ENCODE measurements at places on chromosomes 5 and 9. TPM values are rescaled to one million over a fixed set of nuclear protein-coding genes. Genes with fewer than 3 reads are reported as not detected.
A peak's percentile ranks its signal among the peaks of the same experiment; 100 is the strongest.

GRCh38 chr5:159929176-159929575, 12.9 kb downstream of the ADRA1B start:
- H3K36me3 ChIP-seq: no peaks in the 10 kb centered on the region
- no peak overlapping the region for H3K27ac ChIP-seq
- no peak overlapping the region for H3K4me3 ChIP-seq
- no peak for DNase-seq
- H3K27me3 ChIP-seq: no peaks in the 10 kb centered on the region
- peaks cover 8% of the 10 kb centered on the region for H3K4me1 ChIP-seq

GRCh38 chr9:38160613-38161215, 91.7 kb upstream of the SHB start:
- no peaks in the 10 kb centered on the region for H3K36me3 ChIP-seq
- peak; percentile 60 for DNase-seq
- no peak overlapping the region for H3K4me3 ChIP-seq
- no peaks in the 10 kb centered on the region for H3K4me1 ChIP-seq
- H3K27ac ChIP-seq: no peak overlapping the region
- no peaks in the 10 kb centered on the region for H3K27me3 ChIP-seq

DNA sequence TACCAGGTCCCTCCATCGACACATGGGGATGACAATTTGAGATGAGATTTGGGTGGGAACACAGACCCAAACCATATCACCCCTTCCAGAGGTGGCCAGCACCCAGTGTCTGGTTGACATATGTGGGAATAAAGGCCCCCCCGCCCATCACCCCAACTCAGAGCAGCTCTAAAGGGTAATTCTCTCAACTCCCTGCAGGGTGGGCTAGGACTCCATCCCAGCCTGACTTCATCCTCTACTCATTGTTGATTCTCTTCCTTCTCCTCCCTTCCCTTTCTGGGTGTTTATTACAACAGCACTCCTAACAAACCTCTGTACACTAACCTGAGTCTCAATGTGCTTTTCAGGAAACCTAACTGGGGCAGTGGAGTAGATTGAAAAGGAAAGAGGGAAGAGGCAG, 339.9 kb downstream of the ACTL7B start:
- no peaks in the 10 kb centered on the region for H3K4me1 ChIP-seq
- H3K27me3 ChIP-seq: no peaks in the 10 kb centered on the region
- DNase-seq: no peak
- no peak overlapping the region for H3K27ac ChIP-seq
- no peak overlapping the region for H3K4me3 ChIP-seq

PCDHGC5 gene
- 3.8 TPM for total RNA-seq

- peaks cover 3% of the 10 kb centered on the region for H3K4me1 ChIP-seq
- no peak overlapping the region for H3K27ac ChIP-seq
- no peaks in the 10 kb centered on the region for H3K27me3 ChIP-seq
- H3K36me3 ChIP-seq: no peaks in the 10 kb centered on the region
Observed at GRCh38 chr5:73652391-73652790, 26.4 kb downstream of the ARHGEF28 start.

DNA sequence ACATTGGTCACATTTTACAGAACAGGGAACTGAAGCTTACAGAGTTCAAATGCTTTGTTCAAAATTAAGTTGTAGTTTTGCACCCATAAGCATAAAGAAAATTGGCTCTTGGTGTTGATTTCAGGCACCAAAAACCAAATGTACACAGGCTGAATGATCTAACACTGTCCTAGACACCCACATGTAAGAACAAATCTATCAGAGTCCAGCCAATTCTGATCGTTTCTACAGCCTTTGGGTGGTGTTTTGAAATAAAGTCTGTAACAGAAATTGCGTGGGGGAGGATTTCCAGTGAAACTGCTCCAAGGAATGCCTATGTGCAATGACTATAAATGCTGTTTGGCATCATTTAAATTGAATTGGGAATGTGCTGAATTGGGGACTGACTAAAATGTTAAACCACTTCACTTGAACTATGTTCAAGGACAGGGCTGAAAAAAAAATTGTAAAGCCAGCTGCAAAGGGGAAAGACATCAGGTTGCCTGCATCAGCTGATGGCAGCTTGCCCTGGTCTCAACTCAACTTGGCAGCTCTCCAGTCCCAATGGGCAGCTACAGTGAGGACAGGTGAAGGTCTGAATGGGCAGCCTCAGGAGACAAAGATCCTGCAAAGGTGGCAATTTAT, 92.2 kb upstream of the TRPC7 start:
- no peaks in the 10 kb centered on the region for H3K27me3 ChIP-seq
- no peaks in the 10 kb centered on the region for H3K36me3 ChIP-seq
- H3K4me3 ChIP-seq: no peak overlapping the region
- peak; percentile 24 for DNase-seq

GSN gene
- 439 TPM for total RNA-seq

DNA sequence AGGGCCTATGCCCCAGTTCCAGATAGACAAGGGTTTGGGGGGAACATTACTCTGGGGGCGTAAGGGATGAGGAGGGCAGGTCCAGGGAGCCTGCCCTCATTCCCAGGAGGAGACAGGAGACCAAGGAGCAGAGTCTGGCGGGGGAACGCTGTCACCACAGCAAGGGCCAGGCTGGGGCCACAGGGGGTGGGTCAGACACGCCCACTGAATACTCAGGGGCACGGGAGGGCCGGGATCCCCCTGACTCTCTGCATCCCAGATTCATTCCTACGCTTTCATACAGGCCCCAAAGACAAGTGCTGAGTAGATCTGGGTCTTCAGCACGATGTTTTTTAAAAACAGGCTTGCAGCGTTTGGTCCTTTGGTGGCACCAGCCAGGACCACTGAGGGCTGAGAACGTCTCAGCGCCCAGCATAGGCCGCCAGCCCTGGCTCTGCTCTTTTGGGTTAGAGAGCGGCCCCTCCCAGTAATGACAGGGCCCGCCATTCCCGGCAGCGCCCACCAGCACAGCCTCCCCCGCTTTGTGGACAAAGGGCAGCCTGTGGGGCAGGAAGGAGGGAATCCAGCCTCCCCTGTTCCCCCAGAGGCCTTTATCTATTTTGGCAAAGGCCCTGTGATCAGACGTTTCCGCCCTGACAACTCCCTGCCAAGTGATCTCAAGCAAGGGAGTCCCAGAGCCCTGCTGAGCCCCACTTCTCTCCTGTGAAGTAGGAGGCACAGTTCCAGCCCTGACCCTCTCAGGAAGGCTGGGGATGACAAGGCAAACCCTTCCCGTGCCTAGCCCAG, 24.9 kb downstream of the NEK6 start:
- peak overlapping the region; percentile 58 for H3K27ac ChIP-seq
- H3K4me3 ChIP-seq: no peak overlapping the region
- H3K27me3 ChIP-seq: no peaks in the 10 kb centered on the region
- DNase-seq: peak; percentile 75
- H3K4me1 ChIP-seq: peaks cover 24% of the 10 kb centered on the region

PCDHGA6 gene
- 3.4 TPM for total RNA-seq

DNA sequence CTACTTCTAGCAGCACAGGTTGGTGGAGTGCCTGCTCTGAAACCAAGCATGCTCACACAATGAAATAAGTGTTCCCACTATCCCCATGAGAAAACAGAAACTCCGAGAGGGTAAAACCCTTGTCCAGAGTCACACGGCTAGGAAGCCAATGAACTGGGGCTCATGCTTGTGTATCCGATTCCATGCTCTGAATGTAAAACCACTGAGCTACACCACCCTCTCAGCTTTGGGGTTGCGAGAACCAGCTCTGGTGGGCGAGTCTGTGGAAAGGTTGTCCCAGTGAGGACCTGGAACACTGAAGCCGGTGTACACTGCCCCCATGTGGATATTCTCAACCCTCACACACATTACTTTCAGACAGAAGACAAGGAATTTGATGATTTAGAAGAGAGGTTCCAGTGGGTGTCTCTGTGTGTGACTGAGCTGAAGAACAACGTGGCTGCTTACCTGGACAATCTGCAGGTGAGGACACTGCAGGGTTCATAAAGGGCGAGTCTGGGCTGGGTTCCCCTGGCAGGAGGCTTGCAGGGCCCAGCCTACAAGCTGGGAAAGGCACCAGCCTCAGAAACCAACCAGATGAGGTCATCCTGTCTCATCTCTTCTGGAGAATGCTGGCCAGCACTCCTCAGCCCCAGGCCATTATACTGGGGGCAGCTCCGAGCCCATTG, 37.4 kb downstream of the ARHGEF37 start:
- H3K27me3 ChIP-seq: no peaks in the 10 kb centered on the region
- no peak overlapping the region for H3K27ac ChIP-seq
- no peaks in the 10 kb centered on the region for H3K4me1 ChIP-seq
- H3K4me3 ChIP-seq: no peak overlapping the region
- peak; percentile 73 for DNase-seq
- no peaks in the 10 kb centered on the region for H3K36me3 ChIP-seq

GRCh38 chr9:98363644-98364043, 108.2 kb upstream of the TBC1D2 start:
- no peaks in the 10 kb centered on the region for H3K27me3 ChIP-seq
- no peak overlapping the region for H3K27ac ChIP-seq
- H3K4me1 ChIP-seq: no peaks in the 10 kb centered on the region

DNA sequence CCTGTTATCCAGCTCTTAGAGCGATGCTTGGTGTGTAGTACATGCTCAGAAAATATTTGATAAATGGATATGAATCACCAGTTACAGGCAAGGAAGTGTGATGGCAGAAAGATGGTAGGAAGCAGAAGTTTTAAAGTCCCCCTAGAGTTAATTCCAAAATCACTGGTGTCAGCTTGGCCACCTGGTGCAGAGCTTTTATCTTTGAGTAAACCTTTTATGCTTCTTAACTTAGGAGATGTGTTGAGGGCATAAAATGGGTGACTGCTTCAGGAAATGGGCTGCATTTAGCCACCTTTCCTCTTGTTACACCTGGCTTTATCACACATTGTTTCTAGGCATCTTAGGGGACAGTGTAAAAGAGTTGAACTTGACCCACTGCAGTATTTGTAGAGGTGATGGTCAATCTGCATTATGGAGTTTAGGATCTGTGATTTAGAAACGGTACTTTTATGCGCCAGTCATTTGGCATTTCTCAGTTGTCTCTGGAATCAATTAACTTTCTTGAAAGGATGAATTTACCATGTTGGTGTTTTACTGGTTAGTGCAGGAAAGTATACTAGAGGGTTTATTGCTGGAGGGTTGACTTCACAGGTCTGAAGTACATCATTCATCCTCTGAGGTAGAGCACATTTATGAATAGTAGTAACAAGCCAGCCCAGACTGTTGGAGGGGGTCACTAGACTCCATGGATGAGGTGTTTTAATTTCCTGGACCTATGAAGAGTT, 7.5 kb upstream of the FAM120AOS start:
- no peak for DNase-seq
- H3K4me1 ChIP-seq: peaks cover 25% of the 10 kb centered on the region
- peak overlapping the region; percentile 3 for H3K27ac ChIP-seq

DNA sequence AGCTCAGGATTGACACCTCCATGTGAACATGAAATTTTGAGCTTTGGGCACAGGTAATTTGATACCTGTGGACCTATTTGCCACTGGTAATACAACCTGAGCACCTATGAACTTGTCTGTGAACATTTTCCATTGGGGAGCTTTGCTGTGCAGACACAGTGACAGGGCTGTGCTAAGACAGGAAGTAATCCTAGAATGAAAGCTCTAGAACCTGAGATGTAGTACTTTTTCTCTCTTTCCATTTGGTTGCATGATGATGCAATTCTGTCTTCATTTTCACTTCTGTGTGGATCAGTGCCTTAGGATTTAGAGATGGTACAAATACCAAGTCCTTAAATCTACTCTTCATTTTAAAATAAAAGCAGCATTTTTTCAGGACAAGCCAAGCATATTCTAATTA, 216.9 kb downstream of the NR3C1 start:
- H3K27me3 ChIP-seq: no peaks in the 10 kb centered on the region
- H3K27ac ChIP-seq: no peak overlapping the region
- no peak overlapping the region for H3K4me3 ChIP-seq
- H3K36me3 ChIP-seq: no peaks in the 10 kb centered on the region
- H3K4me1 ChIP-seq: no peaks in the 10 kb centered on the region

DNA sequence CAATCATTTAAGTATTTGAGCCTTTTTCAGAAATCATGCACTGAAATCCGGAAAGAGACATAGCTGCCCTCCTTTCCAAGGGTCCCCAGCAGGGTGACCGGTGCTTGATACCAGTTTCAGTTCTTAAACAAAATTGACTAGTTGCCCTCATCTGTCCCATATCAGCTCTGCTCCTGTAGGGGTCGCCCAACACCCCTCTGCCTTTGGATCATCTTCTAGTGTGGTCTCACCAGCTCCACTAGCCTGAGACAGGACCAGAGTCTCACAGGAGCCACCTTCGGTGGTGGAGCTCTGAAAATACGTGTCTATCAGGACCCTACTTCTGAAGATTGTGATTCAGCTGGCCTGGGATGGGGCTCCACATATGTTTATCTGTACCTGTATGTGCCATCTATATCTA, 428.2 kb downstream of the ENC1 start:
- no peaks in the 10 kb centered on the region for H3K27me3 ChIP-seq
- H3K27ac ChIP-seq: no peak overlapping the region
- H3K4me1 ChIP-seq: no peaks in the 10 kb centered on the region
- H3K36me3 ChIP-seq: no peaks in the 10 kb centered on the region

SIGMAR1 gene
- total RNA-seq: 119 TPM

PCDHGA3 gene
- total RNA-seq: 3.9 TPM
